ENCODE measurements at places on chromosomes 7 and 10.

GRCh38 chr10:29873941-29874484 lies 185.4 kb downstream of the JCAD start:
- no peak for DNase-seq

- no peak for DNase-seq
These were observed 100.8 kb upstream of the FAM20C start for GRCh38 chr7:91396-92175.

DNA sequence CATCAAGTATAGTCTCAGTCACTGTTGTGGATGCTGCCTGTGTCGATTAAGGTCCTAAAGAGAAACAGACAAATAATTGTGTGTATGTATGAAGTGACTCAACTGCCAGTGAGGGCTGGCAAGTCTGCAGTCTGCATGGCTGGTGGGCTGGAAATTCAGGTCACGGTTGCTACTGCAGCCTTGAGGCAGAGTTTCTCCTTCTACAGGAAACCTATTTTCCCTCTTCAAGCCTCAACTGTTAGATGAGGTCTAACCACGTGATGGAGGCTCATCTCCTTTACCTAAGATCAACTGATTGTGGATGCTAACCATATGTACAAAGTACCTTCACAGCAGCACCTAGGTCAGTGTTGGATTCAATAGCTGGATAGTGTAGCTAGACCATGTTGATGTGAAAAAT lies 29.9 kb downstream of the MBL2 start:
- DNase-seq, result no peak

DNA sequence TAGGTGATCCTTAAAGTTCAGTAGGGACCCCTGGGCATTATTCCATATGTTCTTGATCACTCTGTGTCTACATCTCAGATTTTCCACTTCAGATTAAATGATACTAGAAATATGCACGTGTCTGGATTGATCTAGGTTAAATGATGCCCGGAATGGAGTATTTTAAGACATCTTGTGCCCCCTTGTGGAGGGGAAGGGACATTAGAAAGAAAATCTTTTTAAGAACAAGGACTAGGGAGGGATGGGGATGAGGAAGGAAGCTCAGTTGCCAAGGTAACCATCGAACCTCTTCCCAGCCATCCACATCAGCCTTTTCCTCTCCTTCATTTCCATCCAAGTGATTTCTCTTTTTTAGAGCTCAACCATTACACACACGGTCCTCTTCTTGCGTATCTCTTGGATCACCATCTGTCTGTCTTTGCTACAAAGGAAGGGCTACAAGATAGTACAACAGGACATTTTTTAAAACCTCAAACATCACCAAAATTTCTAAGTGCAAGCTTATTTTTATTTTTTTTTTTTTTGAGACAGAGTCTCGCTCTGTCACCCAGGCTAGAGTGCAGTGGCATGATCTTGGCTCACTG lies 40.5 kb downstream of the PRSS2 start:
- DNase-seq, result peak; percentile 48

- no peak for DNase-seq
These were observed 462.6 kb upstream of the MGMT start for GRCh38 chr10:129004398-129004797.

DNA sequence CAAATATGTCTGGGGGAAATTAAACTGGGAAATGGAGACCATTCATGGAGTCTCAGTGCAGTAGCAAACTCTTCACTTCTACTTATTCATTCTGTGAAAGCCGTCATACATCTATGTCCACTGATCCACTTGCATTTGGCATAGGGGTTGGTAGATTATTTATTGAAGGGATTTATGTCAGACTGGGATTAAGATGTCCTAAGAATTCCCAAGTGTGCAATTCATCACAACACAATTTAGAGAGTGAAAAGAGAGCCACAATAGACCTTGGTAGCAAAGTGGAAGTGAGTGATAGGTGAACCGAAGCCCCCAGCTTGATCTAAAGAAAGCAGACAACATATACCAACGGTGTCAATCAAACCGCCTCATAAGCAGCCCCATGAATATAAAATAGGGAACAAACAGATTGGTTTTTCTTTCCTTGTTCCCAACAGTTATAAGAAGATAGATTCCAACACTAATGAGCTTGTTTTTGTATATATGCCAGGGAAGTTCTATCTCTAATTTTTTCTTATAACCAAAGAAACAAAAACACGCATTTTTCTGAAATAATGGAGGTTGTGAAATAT lies 234.3 kb downstream of the CACNA2D1 start:
- DNase-seq, result peak; percentile 39

DNA sequence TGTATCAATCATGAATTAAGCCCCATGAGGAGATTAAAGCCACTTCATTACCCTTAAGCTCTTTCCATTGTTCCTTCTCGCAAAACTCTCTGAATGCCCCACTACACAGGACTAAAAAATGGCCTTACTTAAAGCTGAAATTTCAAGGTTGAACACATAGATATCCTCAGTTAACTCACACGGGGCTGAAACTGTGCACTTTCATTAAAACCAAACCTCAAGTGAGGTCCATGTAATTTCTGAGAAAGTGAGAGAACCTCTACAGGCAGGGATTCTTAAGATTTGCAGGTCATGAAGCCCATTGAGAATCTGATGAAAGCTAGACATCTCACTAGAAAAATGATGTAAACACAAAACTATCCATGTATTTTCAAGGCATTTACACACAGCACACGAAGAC lies 15.9 kb downstream of the DENND11 start:
- DNase-seq, result no peak
